ENCODE measurements at places on chromosomes 12 and 14. TPM values are rescaled to one million over a fixed set of nuclear protein-coding genes. Genes with fewer than 3 reads are reported as not detected.

CCDC175 gene
- 1.3 TPM for polyA plus RNA-seq

GPR162 gene
- polyA plus RNA-seq, result 25.8 TPM

GRCh38 chr14:27366596-27366995 lies 768.8 kb upstream of the NOVA1 start:
- no peak for DNase-seq

DNA sequence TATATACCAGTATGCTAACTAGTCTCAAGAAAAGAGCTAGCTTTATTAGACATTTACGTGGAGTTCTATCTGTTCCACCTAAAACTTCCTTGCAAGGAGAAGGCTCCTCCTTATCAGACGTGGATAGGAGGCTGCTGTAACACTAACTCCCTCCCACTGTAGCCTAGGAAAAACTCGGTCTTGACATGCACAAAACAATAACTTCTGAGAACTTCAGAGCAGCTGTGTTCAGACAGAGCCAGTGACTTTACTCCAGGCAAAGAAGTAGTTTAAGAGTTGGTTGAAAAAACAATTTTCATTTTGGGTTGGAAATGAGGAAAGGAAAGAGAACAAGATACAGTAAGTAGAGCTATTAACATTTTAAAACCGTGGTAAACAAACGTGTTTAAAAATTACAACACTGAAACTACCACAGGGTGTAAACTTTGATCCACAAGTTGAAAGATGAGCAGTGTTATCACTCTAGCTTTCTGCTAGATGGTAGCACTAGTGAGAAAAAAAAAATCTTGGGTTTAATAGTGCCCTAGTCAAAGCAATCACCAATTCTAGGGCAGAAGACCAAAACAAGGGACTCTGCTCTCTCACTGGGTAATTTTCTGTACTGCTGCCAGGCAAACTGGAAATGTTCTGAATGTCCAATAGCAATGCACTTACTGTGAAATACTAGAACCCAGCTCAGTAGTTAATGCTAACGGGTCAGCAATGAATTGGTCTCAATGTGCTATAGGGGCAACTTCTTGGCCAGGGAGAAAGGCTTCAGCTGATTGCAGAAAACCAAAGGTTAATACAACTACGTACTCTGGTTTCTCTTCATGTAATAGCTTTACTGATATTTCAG lies 2.4 kb downstream of the ATF7 start:
- no peak for DNase-seq

GRCh38 chr14:63039866-63040265 lies 5.4 kb downstream of the KCNH5 start:
- peak; percentile 28 for DNase-seq

DNA sequence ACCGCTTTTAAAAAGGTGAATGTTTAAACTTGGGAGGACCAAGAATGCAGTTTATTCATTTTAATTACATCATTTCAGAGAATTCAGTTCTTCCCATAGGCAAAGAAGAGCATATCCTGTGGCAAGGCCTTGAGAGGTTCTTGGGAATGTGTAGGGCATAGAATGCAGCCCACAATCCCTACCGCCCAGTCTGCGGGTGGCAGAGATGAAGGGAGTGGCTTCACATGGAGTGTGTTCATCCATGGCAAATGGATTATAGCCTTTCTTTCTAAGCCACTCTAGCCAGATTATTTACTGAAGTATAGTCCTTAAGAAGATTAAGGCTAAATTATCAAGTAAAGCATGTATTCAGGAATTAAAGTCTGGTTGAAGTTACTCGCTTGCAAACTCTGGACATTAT lies 97.4 kb downstream of the TSPAN8 start:
- DNase-seq, result no peak

DNA sequence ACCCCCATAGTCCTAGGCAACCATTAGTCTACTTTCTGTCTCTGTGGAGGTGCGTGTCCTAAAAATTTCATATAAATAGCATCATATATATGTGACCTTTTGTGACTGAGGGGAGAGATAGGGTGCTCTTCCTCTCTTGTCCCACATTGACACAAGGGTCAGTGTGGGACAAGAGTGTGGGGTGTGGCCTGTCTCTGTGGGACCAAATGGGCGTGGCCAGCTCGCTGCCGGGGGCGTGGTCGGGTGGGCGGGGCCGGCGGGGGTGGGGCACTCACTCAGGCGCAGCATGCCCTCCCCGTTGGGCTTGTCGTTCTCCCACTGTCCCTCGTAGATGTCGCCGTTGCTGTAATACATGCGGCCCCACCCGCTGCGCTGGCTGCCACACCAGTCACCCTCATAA lies 15.5 kb downstream of the MORN3 start:
- no peak for DNase-seq

DNA sequence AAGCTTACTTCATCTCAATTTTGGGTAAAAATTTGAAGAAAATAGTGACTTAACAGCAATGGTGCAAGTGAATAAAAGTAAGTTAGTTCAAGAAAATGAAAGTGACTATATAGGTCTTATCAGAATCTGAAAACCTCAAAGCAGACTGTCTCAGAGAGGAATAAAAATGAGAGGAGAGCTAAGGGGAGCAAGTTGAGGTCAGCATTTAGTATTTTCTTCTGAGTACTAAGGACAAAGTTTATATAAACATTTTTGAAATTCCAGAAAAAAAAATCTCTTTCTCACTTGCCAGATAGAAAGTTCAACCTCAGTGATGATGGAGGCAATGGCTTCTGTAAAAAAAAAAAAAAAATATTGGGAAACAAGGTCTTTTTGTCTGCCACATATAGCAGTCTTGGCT lies 414.1 kb downstream of the NPAS3 start:
- no peak for DNase-seq

DNA sequence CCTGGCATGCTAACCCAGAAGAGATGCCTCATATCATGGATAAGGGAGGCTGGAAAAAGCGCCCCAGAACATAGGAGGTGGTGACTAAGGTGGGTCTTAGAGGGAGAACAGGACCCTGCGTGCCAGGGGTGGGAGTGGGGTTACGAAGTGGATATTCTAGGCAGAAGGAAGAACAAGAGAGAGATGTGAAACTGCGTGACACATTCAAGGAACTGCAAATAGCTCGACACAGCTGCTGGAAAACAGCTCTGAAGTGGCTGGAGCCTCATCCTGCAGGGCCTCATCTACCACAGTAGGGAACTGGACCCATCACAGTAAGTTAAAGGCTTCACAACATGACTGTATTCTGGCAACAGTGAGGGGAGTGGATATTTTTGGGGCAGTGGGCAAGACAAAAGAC lies 61.1 kb downstream of the RNF34 start:
- DNase-seq, result no peak

GRCh38 chr12:66066137-66066928 lies 64.2 kb downstream of the LLPH start:
- DNase-seq, result peak; percentile 50

DNA sequence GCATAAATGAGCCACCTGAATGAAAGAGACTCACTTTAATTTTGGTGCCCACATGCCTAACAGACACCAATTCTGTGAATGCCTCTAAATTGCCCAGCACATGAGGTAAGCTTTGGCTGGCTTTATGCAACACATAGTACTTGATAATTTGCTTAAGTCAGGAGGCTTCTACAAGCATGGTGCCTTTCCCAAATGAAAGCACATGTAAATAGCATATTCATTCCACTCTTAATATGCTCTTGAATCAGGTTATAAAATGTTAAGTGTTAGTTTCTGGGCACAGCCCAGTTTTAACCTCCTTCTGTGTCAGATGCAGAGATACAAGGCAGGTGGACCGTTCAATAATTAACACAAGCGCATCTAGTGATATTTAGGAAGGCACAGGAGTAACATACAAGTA lies 15.6 kb downstream of the TMCC3 start:
- DNase-seq, result no peak

DNA sequence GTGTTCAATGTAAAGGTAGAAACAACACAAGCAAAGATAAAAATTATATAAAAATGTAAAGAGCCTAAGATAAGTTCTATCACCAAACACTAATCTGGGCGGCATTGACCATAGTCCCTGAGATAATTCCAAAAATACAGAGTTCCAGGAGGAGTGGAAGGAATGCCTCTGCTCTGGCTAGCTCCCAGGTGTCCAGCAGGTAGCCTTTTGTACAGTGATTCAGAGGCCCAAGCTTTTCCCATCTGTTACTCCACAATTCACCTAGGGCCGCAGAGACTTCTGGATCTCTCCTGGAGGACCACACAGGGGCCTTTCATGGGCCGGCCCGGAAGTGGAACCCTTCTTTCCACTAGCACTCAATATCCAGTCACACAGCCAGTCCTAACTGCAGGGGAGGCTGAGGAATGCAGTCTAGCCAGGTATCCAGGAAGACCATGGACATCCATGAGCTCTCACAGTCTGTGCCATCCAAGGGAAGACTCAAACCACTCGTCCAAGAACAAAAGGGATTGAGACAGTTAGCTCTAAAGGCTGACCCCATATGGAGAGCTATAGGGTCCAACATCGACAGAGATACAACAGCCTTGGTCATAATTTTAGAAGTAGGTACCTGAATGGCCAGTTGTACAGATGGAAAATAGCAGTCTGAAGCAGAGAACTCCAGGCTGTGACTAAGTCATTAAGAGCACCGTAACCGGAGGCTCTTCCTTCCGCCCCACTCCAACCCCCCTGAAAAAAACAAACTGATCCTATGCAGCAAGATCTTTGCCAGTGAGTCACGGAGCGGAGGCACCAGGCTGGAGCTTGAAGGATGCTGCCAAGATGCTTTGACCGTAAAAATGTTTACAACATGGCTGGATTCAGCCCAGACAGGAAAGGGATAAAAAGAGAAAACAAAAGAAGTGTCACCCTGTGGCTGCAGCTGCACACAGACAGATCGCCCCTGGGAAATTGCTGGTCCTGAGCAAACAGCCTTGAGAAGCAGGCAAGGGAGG lies 204.8 kb downstream of the NUAK1 start:
- no peak for DNase-seq

GRCh38 chr12:19261773-19262172 lies 132.2 kb downstream of the PLEKHA5 start:
- no peak for DNase-seq

GRCh38 chr14:51119411-51120051 lies 24.6 kb upstream of the TRIM9 start:
- DNase-seq, result no peak

- no peak for DNase-seq
Measured at GRCh38 chr14:76941946-76942805, 86.3 kb downstream of the IRF2BPL start.

DNA sequence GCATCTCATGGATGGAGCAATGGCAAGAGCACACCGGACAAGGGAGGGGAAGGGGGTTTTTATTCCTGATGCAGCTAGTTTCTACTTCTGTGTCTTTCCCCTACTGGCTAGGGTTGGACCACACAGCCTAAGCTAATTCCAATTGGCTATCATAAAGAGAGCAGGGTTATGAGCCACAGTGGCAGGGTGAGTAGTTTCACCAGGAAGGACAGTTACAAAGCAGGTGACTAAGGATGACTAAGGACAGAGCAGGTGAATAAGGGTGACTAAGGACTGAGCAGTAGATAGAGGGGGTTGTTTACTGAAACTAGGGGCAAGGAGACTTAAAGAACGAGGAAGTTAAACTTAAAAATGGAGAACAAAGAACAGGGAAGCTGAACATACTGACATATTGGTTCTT lies 321.4 kb upstream of the SEL1L start:
- DNase-seq, result no peak

- peak; percentile 66 for DNase-seq
Measured at GRCh38 chr14:27049701-27050100, 451.9 kb upstream of the NOVA1 start.

All from left kidney (tissue), 8 donors.